SHP77 treated with DMSO at 0.1 percent for 48 hours (cell line): ENCODE measurements at places on chromosomes 4 and X.

DNA sequence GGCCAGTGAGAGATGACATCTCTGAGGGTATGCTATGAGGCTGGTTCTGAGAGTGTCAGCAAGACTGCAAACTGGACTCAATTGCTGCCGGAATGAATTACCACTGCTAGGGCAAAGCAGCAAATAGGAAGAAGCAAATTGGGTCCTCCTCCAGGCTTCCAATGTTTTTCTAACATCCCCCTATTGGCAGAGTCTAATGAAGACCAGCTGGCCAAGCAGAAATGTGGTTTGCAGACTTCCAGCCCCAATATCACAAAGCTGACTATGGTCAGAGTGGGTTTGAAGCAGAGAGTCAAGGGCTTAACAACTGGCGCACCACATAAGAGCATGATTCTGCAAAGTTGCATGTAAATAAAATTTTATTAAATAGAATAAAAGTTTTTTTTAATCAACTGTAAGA, 225.4 kb upstream of the GLRA2 start:
- DNase-seq = no peak

- DNase-seq = no peak
Measured at GRCh38 chr4:92234393-92235176, 69.2 kb upstream of the GRID2 start.

DNA sequence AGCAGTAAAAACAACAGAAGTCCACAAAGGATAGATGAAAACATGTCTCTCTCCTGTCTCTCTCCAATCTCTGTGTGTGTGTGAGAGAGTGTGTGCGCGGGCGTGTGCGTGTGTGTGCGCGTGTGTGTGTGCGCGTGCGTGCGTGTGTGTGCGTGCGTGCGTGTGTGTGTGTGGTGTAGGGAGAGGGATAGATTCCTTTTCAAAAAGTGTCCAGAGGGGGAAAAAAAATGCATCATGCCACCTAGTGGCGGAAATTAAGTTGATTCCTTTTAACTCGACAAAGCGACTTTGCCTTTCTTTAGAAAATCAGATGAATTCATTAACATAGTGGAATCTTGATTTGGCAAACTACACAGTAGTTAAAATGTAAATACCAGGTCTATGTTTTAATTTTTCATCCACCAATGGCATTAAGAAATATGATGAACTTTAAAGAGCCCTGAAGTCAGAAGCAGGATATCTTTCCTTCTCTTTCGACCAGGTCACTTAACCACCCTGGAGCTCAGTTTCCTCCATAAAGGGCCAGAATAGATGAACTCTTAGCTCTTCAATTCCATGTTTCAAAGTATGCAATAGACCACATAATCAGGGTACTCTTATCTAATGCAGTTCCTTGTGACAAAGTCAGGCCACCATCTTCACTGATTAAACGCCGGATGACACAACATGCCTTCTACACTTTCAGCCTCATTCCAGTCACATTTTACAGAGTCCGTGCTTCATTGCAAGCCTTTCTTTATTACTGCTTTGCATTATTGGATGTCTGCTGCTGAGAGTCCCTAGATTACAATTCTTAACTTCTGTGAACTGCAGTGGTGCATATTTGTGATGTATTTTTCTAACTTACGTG, 162.8 kb downstream of the FBXO8 start:
- DNase-seq = no peak

GRCh38 chr4:74328501-74328900, 20.2 kb downstream of the EPGN start:
- no peak for DNase-seq

GRCh38 chr4:15373363-15373762, 54.5 kb upstream of the C1QTNF7 start:
- no peak for DNase-seq
